Left cardiac atrium (tissue), 4 donors: ENCODE measurements at places on chromosomes 12 and 14. TPM values are rescaled to one million over a fixed set of nuclear protein-coding genes. Genes with fewer than 3 reads are reported as not detected.

GRCh38 chr12:66550626-66551025 is 128.2 kb downstream of the GRIP1 start:
- DNase-seq: no peak

DNA sequence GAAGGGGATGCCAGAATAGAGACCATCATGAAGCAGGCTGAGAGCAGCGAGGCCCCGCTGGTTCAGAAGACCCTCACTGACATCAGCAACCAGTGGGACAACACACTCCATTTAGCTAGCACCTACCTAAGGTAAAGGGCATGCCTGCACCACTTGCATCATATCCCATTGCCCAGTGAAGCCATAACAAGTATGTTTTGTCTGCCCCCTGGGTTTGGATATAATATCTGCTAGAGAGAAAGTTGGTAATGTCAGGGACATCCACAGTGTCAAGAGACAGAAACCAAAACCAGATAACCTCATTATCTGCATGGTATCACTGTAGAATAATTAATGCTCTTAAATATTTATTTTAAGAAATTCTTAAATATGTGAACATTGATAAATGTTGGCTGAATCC is 173.8 kb downstream of the SYNE2 start:
- no peak for DNase-seq

DNA sequence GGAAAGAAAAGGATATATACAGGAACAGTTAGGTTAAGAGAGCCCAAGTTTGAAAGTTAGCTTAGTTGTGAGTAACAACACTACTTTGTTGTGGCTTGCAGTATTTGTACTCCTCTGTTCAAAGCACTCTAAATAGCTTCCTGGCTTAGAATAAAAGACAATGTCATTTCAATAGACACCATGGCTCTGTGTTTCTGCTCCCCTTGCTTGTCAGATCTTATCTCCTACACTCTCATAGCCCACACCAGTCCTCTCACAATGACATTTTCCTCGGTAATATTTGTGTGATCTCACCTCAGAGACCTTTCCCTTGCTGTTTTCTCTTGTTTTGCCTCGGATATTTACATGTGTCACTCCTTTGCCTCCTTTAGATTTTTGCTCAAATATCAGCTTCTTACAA is 418.4 kb downstream of the MDGA2 start:
- DNase-seq: no peak

DNA sequence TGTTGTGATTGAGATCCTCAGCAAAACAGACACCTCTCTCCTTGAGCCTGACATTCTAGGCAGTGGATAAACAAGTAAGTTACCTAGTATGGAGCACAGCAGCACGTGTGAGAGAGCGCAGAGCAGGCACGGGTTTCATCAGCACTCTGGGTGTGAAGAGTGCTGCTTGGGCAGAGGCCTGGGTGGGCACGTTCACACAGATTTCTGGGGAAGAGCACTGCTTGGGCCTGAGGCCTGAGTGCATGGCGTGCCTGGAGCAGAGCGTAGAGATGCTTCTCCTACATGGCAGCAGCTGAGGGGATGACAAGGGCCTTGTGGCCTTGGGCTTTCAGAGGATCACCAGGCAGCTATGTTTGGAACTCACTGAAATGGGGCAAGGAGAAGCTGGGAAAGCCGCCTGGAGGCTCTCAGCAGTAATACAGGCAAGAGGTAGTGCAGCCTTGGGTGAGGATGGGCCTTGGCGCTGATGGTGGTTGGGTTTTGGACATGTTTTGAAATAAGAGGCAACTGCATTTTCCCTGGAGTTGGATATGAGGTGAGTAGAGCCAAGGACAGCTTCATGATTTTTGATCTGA is 17.6 kb downstream of the CKB start:
- DNase-seq: peak; percentile 7

CYP46A1 gene
- total RNA-seq: 4.1 TPM

LIN7A gene
- total RNA-seq: 16.1 TPM

GRCh38 chr14:63928744-63929174 is 76.0 kb downstream of the SYNE2 start:
- no peak for DNase-seq

- DNase-seq: no peak
Observed at GRCh38 chr14:88698651-88699050, 94.1 kb downstream of the EML5 start.

CCDC197 gene
- not detected for total RNA-seq

GRCh38 chr12:96190413-96191108 is 3.6 kb upstream of the ELK3 start:
- DNase-seq: no peak

GRCh38 chr12:47995981-47996401 is 8.3 kb downstream of the COL2A1 start:
- no peak for DNase-seq

- no peak for DNase-seq
Observed at GRCh38 chr12:131799828-131800593, 28.2 kb upstream of the MMP17 start.

- no peak for DNase-seq
Observed at GRCh38 chr12:110896559-110896958, 23.8 kb downstream of the MYL2 start.
